Activated CD4-positive, CD25-positive, alpha-beta regulatory T cell treated with anti-CD3 and anti-CD28 coated beads, Interleukin-2, amount 50 U/mL, for 72 hours (primary cell): ENCODE measurements at places on chromosomes 12 and 14.

GRCh38 chr14:55946231-55946630 lies 172.0 kb upstream of the PELI2 start:
- no peak for DNase-seq

GRCh38 chr14:38442208-38442607 lies 186.3 kb upstream of the CLEC14A start:
- no peak for DNase-seq

DNA sequence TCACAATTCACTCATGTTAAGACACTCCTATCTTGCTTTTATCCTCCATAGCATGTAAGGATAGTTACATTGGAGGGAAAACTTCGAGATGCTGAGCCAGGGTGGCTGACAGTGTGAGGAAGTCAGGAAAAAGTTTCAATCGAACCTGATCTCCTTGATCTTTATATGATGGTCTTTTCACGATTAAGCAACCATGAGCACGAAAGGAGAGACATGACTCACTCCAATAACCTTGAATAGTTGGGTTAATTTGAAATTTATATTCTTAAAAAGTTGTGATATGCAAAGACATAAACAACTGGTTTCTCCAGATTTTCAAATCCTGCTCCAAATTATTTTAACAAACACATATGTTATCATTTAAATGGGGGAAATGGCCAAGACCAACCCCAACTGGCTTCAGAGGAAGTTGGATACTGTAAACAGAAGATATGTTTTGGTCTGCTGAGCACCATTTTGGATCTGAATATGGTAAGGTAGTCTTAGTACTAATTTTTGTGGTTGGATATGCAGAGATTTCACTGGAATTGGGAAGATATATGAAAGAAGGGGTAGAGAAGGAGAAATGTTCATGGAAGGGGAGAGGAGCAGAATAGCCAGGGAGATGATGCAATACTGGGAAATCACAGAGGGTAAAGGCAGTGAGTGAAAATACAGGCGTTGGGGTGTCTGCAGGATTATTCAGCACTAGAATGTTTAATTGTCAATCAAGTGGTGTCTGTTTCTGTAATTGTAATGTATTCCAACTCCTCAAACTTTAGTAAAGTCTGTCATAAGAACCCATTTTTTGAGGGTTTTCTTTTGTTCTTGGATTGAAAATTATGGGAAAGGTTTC lies 185.2 kb upstream of the SLC38A2 start:
- no peak for DNase-seq

GRCh38 chr14:100383727-100384158 lies 60.6 kb downstream of the SLC25A47 start:
- peak; percentile 66 for DNase-seq

- DNase-seq, result no peak
Observed at GRCh38 chr14:104735830-104736642, 12.0 kb downstream of the ADSS1 start.

DNA sequence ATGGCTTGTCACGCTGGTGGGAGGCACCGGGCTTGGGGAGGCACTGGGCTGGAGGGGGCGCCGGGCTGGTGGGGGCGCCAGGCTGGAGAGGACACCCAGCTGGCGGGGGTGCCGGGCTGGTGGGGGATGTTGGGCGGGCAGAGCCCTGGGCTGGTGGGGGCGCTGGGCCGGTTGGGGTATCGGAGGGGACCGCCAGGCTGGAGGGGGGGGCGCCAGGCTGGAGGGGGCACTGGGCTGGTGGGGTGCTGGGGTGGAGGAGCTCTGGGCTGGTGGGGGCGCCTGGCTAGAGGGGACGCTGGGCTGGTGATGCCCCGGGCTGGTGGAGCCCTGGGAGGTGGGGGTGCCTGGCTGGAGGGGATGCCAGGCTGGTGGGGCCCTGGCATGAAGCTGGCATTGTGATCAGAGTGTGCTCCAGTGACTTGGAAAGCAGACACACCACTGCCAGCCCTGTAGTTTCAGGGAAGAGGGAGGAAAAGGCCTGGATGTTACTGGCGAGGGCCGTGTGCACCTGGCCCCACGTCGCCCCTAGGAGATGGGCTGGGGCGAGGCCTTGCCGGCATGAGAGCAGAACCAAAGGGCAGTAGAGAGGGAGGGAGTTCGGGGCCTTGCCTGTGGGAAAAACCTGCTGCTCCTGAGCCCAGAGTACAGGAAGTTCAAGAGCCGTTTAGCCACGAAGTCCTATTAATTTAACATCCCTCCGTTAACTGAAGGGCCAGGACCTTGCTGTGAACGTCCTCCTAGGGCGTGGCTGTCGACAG lies 13.1 kb downstream of the TEDC1 start:
- DNase-seq, result no peak

- DNase-seq, result no peak
Observed at GRCh38 chr12:91781114-91781513, 364.5 kb downstream of the BTG1 start.

GRCh38 chr12:122406701-122407164 lies 15.7 kb downstream of the CLIP1 start:
- no peak for DNase-seq

DNA sequence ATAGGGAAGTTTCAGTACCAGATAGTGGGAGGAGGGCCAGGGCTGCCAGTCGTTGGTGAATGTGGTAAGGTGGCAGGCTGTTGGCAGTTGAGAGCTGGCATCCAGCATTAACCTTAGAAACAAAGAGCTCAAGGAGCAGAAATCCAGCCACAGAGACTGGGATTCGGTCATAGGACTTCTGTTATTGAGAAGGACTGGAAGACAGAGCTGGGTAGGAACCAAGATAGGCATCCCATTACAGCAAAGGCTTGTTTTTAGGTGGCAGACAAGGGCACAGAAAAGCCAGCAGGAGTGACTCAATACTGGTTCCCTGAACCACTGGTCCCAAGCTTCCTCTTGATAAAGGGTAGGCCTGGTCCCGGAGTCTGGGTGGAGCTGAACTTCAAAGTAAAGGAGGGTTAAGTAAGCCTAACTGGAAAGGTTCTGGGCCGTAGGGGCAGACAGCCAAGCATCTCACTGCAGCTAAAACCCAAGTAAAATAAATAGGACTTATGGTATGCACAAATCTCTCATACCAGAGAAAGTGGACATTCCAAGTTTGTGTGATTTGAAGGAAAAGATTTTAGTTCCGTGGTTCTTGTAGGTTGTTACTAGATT lies 147.9 kb downstream of the ETV6 start:
- no peak for DNase-seq

DNA sequence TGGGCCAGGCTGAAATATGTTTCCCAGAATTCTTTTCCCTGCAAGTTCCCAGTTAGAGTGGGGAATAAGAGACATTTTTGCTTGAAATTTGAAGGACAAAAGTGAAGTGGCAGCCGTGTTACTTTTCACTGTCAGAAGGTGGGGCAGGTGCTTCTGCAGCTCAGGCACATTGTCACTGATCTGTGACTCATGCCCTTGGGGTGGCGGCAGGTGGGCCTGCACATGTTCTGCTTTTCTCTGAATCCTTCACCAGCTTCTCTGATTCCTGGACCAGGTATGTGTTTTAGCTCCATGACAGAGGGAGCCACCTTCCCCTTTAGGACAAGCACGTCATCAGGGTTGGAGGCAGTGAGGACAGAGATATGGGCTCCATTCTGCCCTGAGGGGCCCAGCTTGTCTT lies 11.7 kb upstream of the KCNA5 start:
- DNase-seq, result no peak

DNA sequence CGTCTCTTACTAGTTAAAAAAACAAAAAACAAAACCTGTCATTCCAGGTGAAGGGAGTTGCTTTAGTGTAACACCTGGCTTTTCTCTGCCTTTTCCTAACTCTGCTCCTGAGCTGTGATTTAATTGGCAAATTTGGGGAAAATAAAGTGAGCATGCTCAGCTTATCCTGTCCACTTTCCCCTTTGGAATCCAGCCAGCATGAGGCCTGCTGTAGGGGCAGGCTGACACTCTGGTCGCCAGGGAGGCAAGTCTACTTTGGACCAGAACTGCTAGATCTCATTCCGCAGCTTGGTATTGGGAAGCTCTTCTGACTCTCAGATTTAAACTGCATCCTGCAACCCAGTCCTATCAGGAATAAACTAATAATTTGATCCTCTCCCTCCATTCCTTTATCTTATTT lies 30.1 kb downstream of the CDKN1B start:
- no peak for DNase-seq

- DNase-seq, result no peak
Observed at GRCh38 chr12:29591140-29592020, 93.9 kb upstream of the OVCH1 start.
